Choroid plexus epithelial cell (primary cell): ENCODE measurements at places on chromosomes 13 and 19.

DNA sequence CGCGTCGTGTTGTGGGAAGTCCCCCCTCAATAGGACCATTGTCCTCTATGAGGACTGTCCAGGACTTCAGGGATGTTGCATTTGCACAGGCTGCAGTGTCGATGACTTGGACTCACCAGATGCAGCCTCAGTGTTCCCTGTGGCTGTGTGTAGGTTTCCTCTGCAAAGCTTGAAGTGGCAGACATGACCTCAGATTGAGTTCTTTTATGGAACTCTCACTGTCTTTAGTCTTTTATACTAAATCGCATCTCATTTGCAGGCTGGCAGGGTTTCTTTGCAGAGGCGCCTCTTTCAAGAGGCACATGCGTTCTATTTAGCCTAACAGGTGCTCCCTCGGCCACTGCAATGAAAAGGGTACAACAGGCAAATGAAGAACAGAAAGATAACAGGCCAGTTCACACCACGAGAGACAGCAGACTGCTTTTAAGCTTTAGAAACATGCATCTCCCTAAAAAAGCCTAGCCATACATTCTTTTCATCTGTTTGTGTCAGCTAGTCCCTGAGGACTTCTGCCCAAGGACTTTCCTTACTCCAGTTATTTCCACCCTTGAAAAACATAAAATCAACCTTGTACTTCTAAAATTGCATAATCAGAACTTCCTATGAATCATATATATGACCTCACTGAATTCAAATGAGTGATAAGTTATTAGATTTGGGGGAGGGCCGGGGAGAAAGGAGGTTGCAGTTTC, 118.4 kb downstream of the RAB20 start:
- DNase-seq, result peak; percentile 72

DNA sequence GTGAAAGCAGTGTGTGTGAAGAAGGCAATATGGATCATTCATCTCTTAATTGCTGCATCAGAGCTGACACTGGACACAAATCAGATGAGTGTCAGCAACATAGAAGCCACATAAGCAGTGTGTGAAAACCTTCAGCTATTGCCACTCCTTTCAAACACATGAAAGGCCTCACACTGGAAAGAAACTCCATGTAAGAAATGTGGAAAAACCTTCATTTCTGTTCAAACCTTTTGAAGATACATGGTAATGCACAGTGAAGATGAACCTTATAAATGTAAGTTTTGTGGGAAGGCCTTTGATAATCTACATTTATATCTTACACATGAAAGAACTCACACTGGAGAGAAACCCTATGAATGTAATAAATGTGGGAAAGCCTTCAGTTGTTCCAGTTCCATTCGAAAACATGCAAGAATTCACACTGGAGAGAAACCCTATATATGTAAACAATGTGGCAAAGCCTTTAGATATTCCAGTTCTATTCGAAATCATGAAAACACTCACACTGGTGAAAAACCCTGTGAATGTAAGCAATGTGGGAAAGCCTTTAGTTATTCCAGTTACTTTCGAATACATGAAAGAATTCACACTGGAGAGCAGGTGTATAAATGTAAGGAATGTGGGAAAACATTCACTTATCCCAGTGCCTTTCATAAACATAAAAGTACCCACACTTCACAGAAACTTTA, 53.6 kb downstream of the ZNF823 start:
- no peak for DNase-seq

DNA sequence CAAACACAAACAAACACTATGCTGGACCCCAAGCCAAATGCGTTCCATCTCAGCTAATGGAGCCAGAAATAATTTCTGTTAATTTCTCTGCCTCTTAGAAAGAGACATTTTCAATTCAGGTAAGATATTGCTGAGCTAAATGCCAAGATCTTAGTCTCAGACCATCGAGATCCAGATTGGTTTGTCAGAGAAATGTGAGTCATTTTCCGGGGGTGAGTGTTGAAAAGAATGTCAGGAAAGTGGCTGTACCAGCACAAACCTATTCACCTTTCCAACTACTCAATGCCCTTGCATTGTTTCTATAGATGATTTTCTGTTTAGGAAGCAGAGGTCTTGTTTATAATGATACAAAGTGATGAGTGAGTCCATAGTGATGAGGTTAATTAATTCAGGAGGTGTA, 266.8 kb upstream of the TSHZ3 start:
- DNase-seq, result no peak

GRCh38 chr13:67803118-67803517, 573.0 kb upstream of the PCDH9 start:
- no peak for DNase-seq

DNA sequence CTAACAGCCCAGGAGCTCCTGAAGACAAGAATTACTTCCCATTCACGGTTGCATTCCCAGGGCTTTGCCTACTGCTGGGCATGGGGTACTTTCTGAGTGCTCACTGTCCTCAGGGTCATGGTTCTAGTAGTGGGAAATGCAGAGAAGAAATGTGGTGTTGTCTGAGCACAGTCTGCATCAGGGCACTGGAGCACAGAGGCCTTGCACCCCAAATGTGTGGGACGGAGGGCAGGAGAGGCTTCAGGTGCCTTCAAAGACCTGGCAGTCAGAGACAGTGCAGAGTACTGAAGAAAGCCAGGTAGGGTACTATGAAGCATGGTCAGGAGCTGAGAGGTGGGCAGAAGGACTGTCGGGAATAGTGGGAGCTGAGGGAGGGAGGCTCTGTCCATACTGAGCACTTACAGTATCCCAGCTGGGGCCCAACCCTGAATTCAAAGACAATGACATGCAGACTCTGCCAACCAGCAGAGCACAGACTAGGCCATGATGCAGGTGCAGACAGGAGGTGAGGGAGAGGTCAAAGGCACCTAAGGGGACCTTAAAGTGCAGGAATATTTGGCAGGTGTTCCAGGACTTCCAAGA, 144.4 kb downstream of the USP12 start:
- DNase-seq, result no peak

- no peak for DNase-seq
Observed at GRCh38 chr13:47511647-47512046, 489.4 kb downstream of the SUCLA2 start.

- no peak for DNase-seq
Observed at GRCh38 chr19:16676101-16676798, 15.3 kb downstream of the TMEM38A start.

- no peak for DNase-seq
Observed at GRCh38 chr13:71606818-71607217, 260.2 kb downstream of the DACH1 start.

DNA sequence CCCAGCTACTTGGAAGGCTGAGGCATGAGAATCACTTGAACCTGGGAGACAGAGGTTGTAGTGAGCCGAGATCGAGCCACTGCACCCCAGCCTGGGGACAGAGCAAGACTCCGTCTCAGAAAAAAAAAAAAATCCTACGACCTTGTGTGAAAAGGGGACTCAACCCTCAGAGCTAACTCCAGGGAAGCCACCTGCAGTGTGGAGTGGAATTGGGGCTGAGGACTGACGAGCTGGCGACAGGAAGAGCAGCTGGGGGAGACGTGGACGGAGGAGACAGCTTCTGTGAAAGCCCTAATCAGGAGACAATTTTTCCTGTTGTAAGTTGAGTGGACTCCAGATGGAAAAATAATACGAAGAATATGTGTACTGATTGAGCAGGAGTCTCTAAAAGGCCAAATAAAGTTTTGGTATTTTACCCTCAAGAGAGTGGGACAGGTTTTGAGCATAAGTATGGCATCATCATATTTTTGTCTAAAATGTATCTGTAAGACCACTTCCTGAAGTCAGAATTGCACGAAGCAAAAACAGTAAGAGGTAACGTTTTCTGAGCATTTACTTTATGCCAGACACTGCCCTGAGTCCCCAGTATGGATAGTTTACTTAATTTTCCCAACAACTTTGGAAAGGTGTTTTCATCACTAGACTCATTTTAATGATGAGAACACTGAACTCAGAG, 12.0 kb upstream of the LAIR1 start:
- no peak for DNase-seq

DNA sequence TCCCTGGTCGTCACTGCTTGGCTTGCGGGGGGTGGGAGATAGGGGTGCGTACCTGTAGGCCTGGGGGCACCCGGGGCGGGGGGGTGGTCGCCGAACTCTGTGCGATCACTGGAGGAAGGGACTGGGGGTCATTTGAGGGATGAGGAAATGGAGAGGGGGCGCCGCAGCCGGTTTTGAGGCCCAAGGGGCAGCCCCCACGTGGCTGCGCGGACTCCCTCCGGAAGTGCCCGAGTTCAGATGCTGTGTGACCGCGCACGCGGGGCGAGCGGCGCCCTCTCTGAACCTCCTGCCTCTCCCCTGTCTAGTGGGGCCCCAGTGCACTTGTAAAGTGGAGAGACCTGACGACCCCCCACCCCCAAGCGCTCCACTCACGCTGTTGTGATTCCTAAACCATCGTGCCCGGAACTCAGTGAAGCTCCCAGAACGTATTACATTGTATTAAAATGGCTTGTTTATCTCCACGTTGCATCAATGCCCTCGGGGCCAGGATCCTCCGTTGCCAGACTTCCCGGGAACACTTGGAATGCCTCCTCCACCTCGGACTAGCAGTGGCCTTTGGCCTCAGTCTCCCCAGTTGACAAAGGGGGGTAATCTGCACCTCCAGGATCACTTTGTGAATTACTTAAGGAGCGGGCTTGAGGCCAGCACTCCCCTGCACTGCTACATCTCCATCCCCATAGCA, 3.0 kb upstream of the NANOS3 start:
- no peak for DNase-seq

DNA sequence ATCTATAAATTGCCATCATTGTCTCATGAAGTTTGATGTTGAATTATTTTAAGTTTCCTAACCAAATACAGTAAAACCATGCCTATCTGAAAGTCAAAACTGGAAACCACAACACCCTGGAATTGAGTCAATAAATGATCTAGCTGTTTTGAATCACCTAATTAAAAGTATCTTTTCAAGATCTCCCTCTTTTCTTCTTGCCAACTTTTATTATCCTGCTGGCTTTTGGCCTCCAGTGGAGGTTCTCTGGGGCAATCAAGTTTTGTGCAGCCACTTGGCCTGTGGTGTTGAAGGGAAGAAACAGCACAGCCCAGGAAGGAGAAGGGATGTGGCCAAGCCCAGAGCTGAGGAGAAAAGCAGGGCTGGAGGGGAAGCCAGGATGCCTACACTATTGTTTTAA, 255.4 kb downstream of the COG6 start:
- peak; percentile 32 for DNase-seq

DNA sequence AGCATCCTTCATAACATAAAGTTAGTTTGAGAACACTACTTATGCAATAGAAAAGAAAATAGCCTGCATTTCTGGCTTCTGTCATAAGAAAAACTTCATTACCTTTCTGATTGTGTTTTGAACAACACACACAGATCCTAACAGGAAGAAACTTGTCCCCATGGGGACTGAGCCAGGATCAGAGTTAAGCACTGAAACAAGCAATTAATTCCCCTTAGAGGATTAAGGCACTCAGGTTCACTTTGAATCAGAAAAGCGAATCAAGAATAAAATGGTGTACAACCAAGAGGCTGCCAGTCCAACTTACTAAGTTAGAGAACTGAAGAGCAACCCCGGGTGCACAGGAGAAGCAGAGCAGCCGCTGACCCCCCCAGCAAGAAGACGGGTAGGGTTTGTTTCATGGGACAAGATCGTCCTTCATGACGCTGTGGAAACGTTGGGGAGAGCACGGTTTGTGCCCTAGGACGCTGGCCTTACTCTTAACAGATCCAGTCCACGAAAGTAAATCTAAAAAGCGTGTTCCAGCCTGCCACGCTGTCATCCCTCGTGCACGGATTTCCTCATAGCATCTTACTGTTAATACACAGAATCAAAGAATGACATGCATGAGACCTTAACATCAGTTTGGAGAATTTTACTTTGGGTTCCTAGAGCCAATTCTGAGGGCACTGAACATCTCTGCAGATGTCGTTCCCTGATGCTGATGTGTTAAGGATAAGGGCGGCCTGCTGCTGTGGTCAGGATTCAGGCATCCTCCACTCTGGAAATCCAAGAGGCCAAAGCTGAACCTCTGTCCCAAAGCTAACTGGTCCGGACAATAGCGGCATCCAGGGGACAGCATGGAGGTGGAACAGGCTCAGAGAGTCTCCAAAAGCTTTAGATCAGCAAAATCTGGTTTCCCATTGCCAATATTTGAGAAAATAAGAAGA, 46.4 kb downstream of the GGACT start:
- no peak for DNase-seq

- no peak for DNase-seq
Observed at GRCh38 chr13:73998631-73999030, 135.6 kb downstream of the KLF12 start.

DNA sequence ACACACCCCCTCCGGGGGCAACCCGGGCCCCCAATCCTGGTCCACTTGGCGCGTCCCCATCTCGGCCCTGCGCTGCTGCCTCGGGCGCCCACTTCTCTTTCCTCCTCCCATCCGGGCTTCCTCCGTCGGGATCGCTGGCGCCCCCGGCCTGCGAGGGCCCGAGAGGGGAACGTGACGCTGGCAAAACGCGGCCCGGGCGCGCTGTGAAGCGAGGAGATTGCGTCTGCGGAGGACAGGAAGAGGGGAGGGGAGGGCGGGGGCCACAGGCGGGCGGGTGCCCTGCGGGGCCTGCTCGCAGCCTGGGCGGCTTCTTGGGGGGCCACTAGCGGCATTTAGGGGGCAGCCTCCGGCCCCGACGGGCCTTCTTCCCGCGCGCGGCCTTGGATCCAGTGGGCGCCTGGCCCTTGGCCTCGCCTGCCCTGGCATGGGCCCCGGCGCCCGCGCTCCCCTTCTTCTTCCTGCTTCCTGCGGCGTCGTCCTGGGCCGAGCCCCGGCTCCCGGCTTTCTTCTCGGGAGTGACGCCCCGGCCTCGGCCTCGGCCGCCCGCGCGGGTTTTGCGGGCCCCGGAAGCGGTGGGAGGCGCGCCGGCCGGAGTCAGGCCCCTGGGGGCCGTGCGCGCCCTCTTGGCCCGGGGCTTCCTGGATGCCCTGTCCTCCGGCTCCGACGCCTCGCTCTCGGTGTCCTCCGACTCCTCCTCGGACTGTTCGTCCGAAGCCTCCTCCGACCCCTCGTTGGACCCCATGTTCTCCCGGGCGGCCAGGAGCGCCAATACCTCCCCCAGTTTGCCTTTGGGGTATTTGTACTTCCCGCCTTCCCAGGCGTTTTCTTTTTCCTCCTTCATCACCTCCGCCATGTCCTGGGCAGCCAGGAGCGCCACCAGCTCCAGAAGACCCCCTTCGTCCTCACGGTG, 2.2 kb downstream of the PNMA8B start:
- DNase-seq, result peak; percentile 34

GRCh38 chr19:30097746-30098280, 155.8 kb downstream of the URI1 start:
- DNase-seq, result no peak

- peak; percentile 44 for DNase-seq
Observed at GRCh38 chr19:31451686-31452330, 102.6 kb upstream of the TSHZ3 start.

GRCh38 chr19:35459414-35460082, 11.5 kb downstream of the FFAR2 start:
- peak; percentile 74 for DNase-seq

GRCh38 chr13:29503041-29503837, 92.2 kb downstream of the SLC7A1 start:
- peak; percentile 39 for DNase-seq
